ENCODE measurements at places on chromosomes 11 and 22.

GRCh38 chr11:14894657-14895598, 2.9 kb upstream of the CYP2R1 start:
- DNase-seq, result no peak

DNA sequence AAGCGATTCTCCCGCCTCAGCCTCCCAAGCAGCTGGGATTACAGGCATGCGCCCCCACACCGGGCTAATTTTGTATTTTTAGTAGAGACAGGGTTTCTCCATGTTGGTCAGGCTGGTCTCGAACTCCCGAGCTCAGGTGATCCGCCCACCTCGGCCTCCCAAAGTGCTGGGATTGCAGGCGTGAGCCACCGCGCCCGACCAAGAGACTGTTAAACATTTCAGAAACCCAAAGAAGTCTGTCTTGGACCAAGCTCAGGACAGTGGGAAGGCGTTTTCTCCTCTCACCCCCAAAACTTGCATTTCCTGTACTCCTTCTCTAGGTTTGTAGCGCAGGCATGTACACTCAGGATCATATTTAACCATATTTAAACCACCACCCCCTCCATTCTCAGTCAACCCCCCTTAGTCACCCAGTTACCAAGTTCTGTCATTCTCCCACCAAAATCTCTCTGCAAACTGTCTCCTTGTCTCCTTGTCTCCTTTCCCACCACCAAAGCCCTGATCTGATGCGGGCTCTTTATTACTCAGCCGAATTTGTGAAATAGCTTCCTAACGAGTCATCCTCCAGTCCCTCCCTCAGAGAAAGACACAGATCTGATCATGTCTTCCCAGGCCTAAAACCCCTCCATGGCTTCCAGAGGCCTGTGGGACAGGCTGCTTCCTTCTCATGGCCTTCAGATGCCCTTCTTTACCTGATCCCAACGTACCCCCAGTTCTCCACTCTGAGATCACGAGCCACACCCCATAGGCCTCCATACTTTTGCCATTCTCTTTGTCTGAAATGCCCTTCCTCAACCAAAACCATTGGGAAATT, 29.0 kb upstream of the CREB3L1 start:
- DNase-seq, result no peak

- no peak for DNase-seq
Observed at GRCh38 chr22:45235851-45236342, 4.8 kb downstream of the KIAA0930 start.

- no peak for DNase-seq
Observed at GRCh38 chr22:26615149-26615548, 2.7 kb downstream of the CRYBB1 start.

GRCh38 chr11:36081274-36081945, 137.5 kb downstream of the LDLRAD3 start:
- DNase-seq, result no peak

GRCh38 chr11:94815705-94816344, 47.7 kb downstream of the AMOTL1 start:
- DNase-seq, result no peak

GRCh38 chr11:88178191-88178590, 2.9 kb upstream of the RAB38 start:
- DNase-seq, result no peak

- DNase-seq, result no peak
Observed at GRCh38 chr22:28802595-28803123, 2.3 kb upstream of the XBP1 start.

- no peak for DNase-seq
Observed at GRCh38 chr22:31102441-31103081, 4.8 kb downstream of the SELENOM start.

- no peak for DNase-seq
Observed at GRCh38 chr11:59417023-59417422, 9.2 kb downstream of the OR5A2 start.

- no peak for DNase-seq
Observed at GRCh38 chr11:88363004-88363403, 25.5 kb upstream of the CTSC start.

DNA sequence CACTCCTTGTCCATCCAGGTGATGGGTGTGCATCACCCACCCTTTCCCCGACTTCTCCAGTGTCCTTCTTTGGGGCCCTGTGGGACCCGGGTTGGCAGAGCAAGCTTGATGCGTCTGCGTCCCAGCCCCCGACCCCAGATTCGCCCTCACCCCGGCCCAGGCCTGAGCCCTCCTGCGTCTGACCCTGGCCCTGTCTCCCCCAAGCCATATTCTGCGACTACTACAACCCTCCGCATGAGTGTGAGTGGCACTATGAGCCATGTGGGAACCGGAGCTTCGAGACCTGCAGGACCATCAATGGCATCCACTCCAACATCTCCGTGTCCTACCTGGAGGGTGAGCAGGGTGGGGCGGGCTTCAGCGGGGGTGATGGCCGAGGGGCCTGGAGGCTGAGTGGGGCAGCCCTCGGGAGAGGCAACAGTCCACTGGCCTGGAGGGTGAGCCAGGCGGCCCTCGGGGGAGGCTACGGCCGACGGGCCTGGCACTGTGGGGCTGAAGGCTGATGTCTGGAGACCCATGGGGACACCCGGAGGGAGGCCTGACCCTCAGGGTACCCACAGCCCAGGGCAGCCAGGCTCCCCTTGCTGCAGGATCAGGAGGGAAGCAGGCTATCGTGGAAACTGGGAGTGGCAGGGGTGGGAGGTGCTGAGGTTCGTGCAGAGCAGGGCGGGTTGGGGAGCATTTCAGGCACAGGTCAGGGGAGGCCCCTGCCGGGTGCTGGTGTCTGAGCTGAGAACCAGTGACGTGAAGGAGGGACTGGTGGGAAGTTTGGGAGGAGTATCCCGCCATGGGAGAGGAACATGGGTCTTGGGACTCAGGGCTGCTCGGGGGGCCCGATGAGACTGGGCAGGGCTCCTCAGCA, 15.3 kb downstream of the MUC2 start:
- no peak for DNase-seq

DNA sequence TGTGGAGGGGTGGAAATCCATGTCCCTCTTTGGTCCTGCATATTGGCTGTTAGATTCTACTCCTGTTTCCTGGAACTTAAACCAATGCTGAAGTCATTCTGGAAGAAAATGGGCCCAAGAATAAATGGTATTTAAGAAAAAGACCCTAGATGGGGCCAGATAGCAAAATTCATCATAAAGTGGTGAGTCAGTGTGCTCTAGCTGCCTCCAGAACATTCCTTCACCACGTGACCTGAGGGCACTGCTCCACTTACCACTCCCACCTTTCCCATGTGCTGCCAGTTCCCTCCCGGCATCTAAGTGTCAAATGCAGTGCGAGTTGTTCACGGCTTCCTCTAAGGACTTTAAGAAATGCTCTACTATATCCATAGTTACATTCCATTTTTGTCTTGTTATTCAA, 30.9 kb upstream of the NAP1L4 start:
- no peak for DNase-seq

- no peak for DNase-seq
Observed at GRCh38 chr11:124643605-124644425, 21.2 kb downstream of the TBRG1 start.

GRCh38 chr11:2869561-2870427, 15.8 kb downstream of the CDKN1C start:
- DNase-seq, result no peak

DNA sequence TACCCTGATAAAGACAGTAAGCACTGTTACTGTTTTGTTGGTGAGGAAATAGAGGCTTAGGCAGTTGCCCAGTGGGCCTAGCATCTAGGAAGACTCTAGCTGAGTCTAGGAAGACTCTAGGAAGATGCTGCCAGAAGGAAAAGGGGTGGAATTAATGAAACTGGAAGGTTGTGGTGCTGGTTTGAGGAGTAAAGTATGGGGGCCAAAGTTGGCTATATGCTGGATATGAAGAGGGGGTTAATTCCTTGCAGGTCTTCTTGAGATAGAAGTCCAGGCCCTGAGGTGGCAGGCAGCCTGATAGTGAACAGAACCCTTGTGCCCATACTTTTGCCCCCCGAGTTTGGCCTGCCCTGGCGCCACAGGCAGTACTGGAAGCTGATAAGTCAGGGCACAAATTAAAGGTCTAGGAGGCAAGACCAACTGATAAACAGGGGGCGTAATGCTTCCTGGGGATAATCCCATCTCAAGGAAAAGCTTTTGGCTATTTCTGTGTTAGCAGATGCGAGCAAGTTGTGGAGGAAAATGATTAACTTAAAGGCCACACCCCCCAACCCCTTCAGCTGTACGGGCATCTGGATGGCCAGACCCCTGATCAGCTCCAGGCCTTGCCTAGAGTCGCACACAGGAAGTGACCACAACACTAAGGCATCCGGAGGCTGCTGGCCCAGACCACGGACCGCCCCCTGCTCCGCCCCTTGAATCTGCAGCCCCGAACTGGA, 3.1 kb downstream of the ILK start:
- DNase-seq, result peak; percentile 30

DNA sequence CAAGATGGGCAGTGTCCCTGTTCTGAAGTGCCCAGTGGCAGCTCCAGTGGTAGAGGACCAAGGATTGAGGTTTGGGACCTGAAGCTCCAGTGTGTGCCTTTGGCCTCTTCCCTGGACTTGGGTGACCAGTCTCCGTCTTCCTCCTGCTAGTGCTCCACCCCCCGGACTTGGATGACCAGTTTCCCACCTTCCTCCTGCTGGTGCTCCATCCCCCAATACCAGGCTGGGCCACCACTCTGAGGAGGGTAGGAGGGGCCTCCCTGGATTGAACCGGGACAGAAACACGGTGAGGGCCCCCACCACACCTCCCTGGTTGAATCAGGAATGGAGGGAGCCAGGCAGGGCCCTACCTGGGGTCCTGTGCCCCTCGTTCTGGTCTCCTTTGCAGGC, 10.9 kb upstream of the NEAT1 start:
- DNase-seq, result no peak

DNA sequence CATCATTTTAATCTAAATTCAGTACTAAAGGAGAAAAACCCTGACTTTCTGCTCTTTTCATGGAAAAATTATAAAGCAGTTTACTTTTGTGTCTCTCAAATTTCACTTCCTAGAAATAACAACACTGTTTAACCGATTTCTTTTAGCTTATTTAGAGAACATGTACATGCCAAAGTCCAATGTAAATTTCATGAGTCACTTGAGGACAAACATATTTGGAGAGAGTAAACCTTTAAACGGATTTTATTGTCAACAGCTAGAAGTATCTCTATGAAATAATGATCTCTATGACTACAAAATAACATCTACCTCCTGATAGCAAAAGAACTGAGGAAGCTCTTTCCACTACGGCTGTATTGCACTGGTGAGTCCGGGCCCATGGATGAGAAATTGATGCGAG, 46.3 kb upstream of the SLC22A25 start:
- no peak for DNase-seq

DNA sequence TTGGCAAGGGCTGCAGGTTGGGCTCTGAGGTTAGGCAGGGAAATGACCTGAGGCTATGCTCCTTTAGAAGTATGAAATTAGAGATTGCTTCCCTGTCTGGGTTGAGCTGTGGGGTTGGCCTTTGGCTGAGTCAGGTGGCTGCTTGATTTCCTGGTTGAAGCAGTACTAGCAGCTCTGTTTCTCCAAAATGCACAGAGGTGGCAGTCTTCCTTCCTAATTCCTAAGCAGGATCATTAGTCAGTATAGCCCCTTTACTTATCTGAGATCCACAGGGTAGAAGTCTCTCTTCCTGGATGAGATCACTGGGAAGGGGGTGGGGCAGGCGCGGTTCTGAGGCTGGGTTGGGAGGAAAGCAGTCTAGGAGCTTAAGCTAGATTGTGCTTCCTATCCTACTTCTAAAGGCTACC, 1917.5 kb downstream of the LRRC4C start:
- no peak for DNase-seq

DNA sequence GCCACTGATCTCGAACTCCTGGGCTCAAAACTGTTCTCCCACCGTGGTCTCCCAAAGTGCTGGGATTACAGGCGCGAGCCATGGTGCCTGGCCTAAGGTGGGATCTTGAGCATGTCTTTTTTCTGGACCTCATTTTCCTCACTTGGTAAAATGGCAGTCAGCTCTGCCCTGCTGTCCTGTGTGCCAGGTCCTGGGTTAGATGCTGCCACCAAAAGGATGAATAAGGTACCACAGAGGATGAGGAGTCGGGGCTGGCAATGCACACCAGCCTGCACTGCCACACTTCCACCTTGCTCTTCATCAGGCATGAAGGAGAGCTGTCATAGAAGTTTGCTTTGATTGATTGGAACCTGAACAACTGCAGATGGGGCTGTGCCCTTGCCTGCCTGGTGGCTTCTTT, 32.3 kb downstream of the ACO2 start:
- DNase-seq, result no peak

- DNase-seq, result no peak
Observed at GRCh38 chr11:122732342-122733315, 77.1 kb downstream of the UBASH3B start.

- no peak for DNase-seq
Observed at GRCh38 chr11:62792202-62792575, 383 bp upstream of the TMEM223 start.

DNA sequence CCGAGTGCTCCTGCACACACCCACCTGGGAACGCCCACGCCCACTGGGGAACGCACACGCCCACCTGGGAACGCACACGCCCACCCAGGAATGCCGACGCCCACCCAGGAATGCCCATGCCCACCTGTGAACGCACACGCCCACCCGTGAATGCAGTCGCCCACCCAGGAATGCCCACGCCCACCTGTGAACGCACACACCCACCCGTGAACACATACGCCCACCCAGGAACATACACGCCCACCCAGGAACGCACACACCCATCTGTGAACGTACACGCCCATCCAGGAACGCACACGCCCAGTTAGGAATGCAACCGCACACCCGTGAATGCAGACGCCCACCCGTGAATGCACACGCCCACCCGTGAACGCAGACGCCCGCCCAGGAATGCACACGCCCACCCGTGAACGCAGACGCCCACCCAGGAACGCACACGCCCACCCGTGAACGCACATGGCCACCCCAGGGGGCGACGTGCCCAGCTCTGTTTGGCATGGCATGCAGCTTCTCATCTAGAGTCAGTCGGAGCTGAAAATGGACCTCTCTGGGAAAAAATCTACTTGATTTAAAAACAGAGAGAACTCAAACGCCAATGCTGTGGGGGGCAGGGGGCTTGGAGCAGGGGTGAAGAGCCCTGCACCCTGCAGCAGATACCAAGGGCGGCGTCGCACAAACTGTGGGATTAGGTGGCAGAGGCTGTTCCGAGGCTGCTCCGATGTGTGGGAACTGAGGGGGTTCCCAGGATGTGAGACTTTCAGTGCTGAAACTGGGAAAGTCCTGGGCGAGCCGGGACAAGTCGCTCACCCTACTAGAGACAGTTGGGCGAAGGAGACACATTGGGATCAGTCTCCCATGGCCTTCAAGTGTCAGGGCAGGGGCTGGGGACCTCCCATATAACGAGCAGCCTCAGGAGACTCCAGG, 83.3 kb downstream of the MYEOV start:
- DNase-seq, result no peak

DNA sequence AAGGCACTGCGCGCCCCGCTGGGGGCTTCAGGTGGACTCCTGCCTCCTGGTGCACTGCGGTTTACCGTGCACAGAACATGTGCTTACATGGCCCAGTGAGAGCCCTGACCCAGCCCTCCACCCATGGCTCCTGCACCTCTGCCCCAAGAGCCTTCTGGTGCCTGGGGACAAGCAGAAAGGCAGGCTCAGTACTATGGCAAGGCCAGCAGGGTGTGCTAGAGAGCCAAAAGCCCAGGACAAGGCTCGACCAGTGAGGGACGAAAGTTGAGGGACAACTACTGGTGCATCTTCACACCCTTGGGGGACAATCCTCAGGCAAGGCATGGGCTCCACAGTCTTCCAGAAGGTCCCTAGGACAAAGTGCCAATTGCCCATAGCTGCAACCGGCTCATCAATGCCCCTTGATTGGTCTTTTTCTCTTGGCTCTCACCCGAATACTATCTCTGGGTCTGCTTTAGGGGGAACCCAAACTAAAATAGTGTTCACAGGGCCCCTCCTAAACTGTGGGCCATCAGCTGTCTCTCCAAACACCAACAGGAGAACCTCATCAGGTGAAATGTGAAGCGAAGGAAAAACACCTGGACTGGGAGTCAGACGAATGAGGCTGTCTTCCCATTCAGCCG, 13.5 kb downstream of the PGA5 start:
- DNase-seq, result peak; percentile 43
